ENCODE measurements at places on chromosomes 16 and 17.
A peak's percentile ranks its signal among the peaks of the same experiment; 100 is the strongest.

DNA sequence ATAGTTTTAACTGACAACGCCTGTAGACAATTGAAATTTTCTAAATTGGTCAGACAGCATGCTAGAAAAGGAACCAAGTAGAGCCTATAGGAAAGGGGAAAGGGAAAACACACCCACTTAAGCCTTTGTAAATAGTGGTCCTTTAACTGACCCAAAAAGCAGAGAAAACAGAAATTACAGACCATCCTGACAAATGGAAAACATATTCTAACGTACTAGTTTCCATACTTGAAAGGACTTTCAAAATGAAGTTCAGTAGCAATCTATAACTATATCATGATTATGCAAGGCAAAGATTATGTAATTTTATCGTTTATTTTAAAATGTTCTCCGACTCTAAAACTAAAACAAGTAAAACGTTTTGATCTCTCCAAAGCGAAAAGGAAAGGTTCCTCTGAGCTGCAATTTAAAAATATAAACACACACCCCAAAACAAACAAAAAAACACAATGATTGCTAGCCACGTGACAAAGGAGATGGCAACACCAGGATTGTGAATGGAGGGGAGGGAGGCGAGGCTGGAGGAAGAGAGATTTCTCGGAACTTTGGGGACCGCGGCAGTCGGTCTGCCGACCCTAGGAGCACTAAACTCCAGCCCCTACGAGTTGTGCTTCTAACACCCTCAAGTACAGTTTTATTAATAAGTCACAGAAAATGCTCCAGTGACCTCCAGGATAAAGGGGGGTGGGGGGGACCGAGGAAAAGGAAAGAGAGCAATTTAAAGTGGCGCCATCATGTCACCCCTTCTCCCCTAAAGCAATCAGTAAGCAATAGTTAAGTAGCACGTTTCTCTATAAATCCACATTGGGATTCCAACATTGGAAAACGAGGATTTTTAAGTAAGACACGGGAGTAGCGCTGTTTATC is 1.7 kb downstream of the KANSL1 start:
- peak overlapping the region; percentile 100 for H3K27ac ChIP-seq
- H3K4me3 ChIP-seq: peak overlapping the region; percentile 98
- peak; percentile 74 for DNase-seq
- H3K4me1 ChIP-seq: peaks cover 49% of the 10 kb centered on the region
- H3K27me3 ChIP-seq: no peaks in the 10 kb centered on the region

DNA sequence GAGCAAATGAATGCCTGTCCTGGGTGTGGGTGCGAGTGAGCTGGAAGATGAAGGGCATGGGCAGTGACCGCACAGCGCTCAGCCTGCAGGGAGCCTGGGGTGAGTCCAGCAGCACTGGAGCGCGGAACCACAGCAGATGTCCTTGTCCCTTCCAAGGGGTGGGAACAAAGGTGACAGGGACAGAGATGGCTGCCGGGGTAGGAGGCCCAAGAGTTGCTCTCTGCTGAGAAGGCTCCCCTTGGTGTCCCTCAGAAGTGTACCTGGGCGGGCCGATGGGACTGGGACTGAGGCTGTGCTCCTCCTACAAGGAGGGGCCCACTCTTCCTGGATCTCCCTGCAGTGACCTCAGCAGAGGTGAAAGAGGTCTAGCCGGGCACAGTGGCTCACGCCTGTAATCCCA is 7.6 kb upstream of the PGAP6 start:
- no peaks in the 10 kb centered on the region for H3K36me3 ChIP-seq
- H3K4me1 ChIP-seq: peaks cover 6% of the 10 kb centered on the region
- no peak overlapping the region for H3K4me3 ChIP-seq
- H3K27ac ChIP-seq: no peak overlapping the region

- no peak for DNase-seq
- H3K4me3 ChIP-seq: no peak overlapping the region
- no peaks in the 10 kb centered on the region for H3K36me3 ChIP-seq
- peaks cover 11% of the 10 kb centered on the region for H3K4me1 ChIP-seq
- no peak overlapping the region for H3K27ac ChIP-seq
Observed at GRCh38 chr17:70187383-70187782, 18.1 kb downstream of the KCNJ2 start.

DNA sequence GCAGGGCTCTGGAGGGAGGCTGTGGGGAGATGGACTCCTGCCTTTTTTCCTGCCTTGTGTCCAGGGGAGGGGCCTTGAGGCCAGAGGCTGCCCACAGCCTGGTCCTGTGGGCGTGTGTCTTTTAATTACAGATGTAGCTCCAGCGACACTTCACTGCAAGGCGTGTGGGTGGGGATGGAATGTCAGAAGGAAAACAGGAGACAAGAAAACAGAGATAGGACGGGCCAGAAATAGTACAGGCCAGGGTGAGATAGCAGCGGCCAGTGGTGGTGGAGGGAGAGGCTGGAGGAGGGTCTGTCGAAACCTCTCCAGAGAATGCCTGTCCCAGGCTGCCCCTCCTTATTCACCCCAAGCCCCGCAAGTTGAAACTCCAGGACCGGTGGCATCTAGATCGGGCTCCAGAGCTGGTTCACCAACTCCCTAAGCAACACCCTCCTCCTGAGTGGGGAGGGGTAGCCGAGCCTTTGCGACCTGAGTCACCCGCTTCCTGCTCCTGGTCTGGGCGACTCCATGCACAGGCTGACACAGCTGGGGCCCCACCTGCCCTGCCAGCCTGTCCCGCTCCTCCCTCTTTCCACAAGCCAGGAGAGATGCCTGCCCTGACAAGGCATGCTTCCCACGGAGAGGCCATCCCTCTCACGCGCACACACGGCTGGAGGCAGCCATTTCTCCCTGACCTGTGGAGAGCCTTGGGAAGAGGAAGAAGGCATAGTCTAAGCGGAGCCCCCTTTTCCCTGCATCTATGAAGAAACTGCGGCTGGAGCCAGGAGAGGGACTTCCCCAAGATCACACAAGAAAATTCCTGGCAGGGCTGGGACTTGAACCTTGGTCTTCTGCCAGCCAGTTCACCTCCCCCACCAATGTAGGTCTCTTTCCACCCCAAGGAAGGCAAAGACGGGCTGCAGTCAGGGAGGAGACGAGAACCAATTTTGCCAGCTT is 6.6 kb upstream of the JUP start:
- H3K27me3 ChIP-seq: no peaks in the 10 kb centered on the region
- H3K36me3 ChIP-seq: no peaks in the 10 kb centered on the region
- H3K27ac ChIP-seq: no peak overlapping the region

DNA sequence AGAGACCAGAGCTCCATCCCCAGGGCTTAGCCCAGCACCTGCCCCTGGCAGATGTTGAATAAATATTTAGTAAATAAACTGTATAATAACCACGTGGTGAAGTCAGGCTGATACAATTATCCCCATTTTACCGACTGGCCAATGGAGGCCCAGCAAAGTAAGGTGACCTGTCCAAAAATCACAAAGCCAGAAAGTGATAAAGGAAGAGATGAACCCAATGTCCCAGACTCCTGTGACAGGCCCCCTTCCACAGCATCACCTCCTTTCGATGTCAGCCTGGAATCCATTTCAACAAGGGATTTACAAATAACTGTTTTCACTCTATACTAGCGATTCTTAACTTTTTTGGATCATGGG is 5.5 kb downstream of the TVP23A start:
- no peak overlapping the region for H3K4me3 ChIP-seq
- peaks cover 4% of the 10 kb centered on the region for H3K27me3 ChIP-seq
- no peaks in the 10 kb centered on the region for H3K4me1 ChIP-seq
- no peak overlapping the region for H3K27ac ChIP-seq

GRCh38 chr16:66617010-66617434 is 12.5 kb downstream of the CMTM3 start:
- no peak overlapping the region for H3K27ac ChIP-seq
- no peak for DNase-seq
- peaks cover 10% of the 10 kb centered on the region for H3K36me3 ChIP-seq

DNA sequence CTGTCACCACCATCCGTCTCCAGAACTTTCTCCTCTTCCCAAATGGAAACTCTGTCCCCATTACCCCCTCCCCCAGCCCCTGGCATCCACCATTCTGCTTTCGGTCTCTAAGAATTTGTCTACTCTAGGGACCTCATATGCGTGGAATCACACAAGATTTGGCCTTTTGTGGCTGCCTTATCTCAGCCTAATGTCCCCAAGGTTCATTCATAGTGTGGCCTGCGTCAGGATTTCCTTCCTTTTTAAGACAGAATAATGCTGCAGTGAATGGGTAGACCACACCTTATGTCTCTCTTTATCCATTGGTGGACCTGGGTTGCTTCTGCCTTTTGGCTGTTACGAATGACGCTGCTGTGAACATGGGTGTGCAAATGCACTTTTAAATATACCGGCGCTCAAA is 139.7 kb upstream of the PLCG2 start:
- no peaks in the 10 kb centered on the region for H3K27me3 ChIP-seq
- DNase-seq: no peak
- peaks cover 54% of the 10 kb centered on the region for H3K4me1 ChIP-seq
- H3K27ac ChIP-seq: no peak overlapping the region

DNA sequence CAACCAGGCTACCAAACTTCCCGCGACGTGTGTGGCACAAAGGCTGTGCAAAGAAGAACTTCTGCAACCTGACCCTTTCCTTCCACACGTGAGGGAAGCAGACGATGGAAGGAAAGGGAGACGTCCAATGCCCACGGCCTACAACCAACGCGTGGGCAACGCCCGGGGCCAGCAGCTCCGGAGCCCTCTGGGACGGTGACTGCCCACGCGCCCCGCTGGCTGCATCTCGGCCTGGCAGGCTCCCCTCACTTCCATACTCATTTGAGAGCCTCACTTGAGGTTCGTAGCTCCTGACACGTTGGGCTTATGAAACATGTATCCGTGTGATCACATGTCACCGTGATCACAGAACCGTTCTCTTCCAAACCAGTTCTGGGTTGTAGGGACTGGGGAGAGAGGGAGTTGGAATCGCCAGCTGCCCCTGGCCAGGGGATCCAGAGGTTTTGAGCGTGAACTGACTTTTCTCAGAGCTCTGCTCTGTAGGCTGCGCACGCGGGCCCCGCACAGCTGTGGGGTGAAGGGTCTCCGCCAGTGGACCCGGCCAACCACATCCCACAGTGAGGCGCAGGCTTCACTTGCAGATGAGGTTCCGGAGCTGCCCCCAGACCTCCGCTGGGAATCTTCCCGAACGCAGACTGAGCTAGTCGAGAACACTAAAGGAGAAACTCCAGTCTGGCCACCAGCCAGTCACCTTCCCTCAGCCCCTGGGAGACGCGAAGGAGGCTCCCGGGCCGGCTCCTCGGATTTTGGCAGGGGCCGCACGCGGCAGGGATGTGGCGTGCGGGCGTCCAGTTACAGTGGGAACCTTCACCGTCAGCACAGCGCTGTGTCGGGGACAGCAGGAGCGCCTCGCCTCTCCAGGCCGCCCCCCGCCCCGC is 1.0 kb downstream of the LMF1 start:
- no peaks in the 10 kb centered on the region for H3K36me3 ChIP-seq
- peaks cover 26% of the 10 kb centered on the region for H3K4me1 ChIP-seq
- H3K4me3 ChIP-seq: peak overlapping the region; percentile 83
- H3K27ac ChIP-seq: no peak overlapping the region
- peaks cover 21% of the 10 kb centered on the region for H3K27me3 ChIP-seq
- no peak for DNase-seq

GRCh38 chr16:84308120-84308519 is 13.4 kb downstream of the WFDC1 start:
- H3K4me1 ChIP-seq: no peaks in the 10 kb centered on the region
- no peak overlapping the region for H3K27ac ChIP-seq
- peaks cover 17% of the 10 kb centered on the region for H3K27me3 ChIP-seq
- DNase-seq: peak; percentile 88
- no peak overlapping the region for H3K4me3 ChIP-seq

GRCh38 chr16:69938981-69939820 is 11.9 kb upstream of the CLEC18A start:
- H3K4me1 ChIP-seq: peaks cover 14% of the 10 kb centered on the region
- no peaks in the 10 kb centered on the region for H3K36me3 ChIP-seq
- H3K4me3 ChIP-seq: no peak overlapping the region
- DNase-seq: no peak

DNA sequence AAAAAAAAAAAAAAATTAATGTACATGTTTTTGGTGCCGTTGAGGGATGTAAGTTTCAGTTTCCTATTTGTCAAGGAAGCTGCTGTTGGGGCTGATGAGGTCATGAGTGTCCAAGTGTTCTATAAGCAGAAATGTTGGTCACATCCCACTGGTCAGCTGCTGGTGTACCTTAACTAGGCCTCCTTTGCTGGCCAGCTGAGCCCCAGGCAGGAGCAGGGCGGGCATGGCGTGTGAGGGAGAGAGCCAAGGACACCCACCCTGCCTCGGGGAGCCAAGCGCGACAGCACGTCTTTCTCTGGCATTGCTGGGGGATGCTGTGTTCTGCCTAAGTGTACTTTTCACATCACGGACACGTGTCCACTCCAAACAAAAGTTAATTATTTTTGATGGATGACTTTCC is 108.1 kb upstream of the CDC42EP4 start:
- no peak for DNase-seq
- no peaks in the 10 kb centered on the region for H3K27me3 ChIP-seq
- H3K4me3 ChIP-seq: no peak overlapping the region
- H3K4me1 ChIP-seq: no peaks in the 10 kb centered on the region

- no peak overlapping the region for H3K4me3 ChIP-seq
- DNase-seq: no peak
- H3K4me1 ChIP-seq: no peaks in the 10 kb centered on the region
- H3K27me3 ChIP-seq: no peaks in the 10 kb centered on the region
Observed at GRCh38 chr16:8408855-8409567, 181.3 kb downstream of the TMEM114 start.

- H3K4me1 ChIP-seq: no peaks in the 10 kb centered on the region
- no peak for DNase-seq
- no peaks in the 10 kb centered on the region for H3K27me3 ChIP-seq
- H3K36me3 ChIP-seq: no peaks in the 10 kb centered on the region
- H3K27ac ChIP-seq: no peak overlapping the region
Observed at GRCh38 chr16:79497606-79498350, 102.8 kb downstream of the MAF start.

Measured in neural progenitor cell (in vitro differentiated cells).